Cardiac muscle cell (in vitro differentiated cells and primary cell): ENCODE measurements at places on chromosomes 2 and 18. TPM values are rescaled to one million over a fixed set of nuclear protein-coding genes. Genes with fewer than 3 reads are reported as not detected.
A peak's percentile ranks its signal among the peaks of the same experiment; 100 is the strongest.

GRCh38 chr2:8545695-8546611 lies 135.9 kb upstream of the ID2 start:
- DNase-seq, result no peak

The CPO gene
- 0.11 and 0.42 TPM in 2 replicates for total RNA-seq

DNA sequence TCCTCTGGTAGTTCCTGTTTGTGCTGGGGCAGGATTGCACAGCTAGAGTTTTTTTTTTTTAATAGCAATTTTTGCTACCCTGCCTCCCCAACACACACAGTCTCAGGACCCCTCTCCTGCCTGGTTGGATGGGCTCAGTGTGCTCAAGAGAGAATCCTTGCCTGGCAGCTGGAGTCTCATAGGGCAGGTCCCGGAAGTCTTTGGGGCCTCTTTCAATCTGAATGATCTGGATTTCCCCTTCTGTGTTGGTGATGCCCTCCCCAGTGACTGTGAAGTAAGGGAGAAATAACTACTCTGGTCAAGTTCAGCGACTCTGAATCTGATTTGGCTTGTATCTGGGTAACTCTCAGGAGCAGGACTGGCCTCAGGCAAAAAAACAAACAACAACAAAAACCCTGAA lies 220.6 kb upstream of the LRRTM1 start:
- DNase-seq, result no peak

DNA sequence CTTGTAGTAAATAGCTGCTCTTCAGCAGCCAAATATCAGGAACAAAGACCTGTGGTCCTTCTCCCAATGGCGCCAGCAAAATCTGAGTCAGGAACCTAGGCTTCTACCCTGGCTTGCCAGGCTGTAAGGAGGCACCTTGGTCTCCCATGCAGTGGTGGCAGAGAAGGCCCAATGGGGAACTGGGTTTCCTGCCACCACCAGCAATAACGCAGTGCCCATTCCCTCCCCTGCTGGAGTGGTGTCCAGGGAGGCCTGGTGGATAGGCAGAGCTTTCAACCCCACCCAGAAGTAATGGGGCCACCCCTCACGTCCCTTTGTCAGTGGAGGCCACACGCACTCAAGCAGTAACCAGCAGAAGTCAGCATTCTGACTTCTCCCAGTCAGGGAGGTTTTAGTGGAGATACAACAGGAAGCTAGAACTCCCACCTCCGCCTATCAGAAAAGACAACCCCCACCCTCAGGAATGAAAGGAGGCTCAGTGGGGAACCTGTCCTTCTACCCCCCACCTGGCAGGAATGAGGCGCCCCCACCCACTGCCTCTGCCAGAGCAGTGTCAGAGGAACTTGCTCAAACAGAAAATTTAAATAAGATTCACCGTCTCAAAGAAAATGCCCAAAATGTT lies 132.4 kb downstream of the COPS8 start:
- no peak for DNase-seq

The FAM210A gene
- 20.6 and 26.9 TPM in 2 replicates for total RNA-seq

DNA sequence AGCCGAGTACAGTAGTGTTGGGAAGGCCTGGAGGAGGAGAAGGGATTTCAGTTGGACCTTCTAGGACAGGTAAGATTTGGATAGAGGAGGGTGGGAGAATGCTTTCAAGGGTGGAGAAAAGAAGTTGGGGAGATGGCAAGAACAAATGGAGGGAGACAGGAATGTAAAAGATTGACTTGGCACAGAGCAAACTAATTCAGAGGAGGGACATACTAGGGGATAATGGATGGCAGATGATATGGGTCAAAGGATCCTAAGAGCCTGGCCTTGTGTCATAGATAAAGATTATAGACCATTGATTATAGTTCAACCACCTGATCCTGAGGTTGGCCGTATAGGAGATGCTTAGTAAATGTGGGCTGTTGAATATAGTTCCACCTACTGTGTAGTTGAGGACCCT lies 12.4 kb downstream of the WDR43 start:
- no peak for DNase-seq

The SGPP2 gene
- 24.6 and 44.6 TPM in 2 replicates for total RNA-seq

- no peak for DNase-seq
These were observed 112.3 kb upstream of the SETBP1 start for GRCh38 chr18:44568342-44568741.

GRCh38 chr2:211093743-211094303 lies 537.4 kb downstream of the CPS1 start:
- DNase-seq, result no peak

DNA sequence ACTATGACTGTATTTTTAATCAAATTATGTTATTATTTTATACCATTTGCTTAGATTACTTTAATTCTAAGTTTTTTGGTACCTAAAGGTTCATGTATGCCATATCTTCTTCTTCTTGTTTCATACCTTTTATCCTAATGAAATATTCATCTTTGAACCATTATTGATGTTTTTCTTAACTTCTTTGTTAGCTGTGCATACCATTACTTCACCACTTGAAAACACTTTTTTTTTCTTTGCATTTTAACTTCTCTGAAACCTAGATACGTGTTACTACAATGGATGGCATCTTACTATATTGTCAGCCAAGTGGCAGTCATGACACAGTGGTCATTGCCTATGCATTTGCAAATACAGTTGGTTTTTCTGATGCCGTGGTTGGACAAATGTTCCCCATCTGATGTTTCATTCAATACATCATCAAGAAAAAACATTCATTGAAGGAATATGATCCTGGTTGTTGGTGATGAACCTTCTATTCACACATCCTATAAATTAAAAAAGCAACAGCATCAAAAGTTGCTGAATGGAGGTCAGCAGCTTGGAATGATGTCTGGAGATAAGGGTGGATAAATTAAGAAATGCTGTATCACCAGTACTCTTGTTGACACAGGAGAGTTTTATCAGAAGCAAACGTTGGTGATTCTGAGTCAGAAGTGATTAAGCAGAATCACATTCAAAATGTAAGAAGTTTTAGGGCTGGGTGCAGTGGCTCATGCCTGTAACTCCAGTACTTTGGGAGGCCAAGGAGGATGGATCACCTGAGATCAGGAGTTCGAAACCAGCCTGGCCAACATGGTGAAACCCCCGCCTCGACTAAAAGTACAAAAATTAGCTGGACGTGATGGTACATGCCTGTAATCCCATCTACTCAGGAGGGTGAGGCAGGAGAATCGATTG lies 7.4 kb downstream of the IL36A start:
- DNase-seq, result peak; percentile 18

GRCh38 chr2:197191177-197191939 lies 119.2 kb downstream of the ANKRD44 start:
- DNase-seq, result peak; percentile 62

The G6PC2 gene
- total RNA-seq, result not detected in 2 replicates

GRCh38 chr18:34606851-34607250 lies 103.2 kb upstream of the DTNA start:
- no peak for DNase-seq

The IL1RL2 gene
- not detected in 2 replicates for total RNA-seq

DNA sequence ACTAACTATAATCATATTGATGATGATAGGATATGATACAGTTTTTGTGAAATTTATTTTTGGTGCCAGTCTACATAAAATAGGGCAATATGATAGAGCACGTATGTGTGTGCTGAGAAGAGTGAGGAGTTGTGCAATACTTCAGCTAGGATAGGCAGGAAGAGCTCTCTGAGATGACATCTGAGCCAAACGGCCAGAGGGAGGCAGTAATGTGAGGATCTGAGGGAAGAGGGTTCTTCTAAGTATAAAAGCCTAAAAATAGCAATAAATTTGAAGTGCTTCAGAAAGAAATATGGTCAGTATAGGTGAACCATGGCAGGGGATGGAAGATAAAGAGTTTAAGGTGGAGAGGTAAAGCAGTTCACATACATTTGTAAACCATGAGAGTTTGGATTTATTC lies 102.5 kb downstream of the OLA1 start:
- DNase-seq, result peak; percentile 19

The GLI2 gene
- total RNA-seq, result 9.5 and 13.8 TPM in 2 replicates

The GAREM2 gene
- total RNA-seq, result 1.2 and 1.6 TPM in 2 replicates

DNA sequence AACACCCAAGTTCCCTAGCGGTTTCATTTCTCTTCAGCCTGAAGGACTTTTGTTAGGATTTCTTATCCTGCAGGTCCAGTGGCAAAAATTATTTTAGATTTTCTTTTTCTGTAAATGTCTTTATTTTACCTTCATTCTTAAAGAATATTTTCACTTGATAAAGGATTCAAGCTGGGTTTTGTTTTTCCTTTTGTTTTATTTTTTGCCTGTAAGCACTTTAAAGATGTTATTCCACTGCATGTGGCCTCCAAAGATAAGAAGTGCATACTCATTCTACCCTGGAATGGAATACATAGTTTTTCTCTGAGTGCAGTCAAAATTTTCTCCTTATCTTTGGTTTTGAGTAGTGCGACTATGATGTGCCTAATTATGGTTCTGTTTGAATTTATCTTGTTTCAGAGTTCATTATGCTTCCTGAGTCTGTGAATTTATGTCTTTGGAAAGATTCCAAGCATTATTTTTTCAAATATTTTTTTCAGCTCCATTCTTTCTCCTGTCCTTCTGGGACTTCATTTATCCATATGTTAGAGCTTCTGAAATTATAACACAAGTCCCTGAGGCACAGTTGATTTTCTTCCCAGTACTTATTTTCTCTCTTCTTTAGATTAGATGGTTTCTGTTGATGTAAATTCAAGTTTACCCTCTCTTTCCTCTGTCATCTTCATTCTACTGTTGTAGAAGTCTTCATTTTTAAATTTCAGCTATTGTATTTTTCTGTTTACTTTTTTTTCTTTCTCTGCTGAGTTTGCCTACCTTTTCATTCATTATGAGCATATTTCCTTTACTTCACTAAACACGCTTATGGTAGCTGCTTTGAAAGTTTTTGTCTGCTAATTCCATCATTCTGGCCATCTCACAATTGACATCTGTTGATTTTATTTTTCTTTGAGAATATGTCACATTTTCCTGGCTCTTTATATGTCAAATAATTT lies 69.6 kb downstream of the MAPRE2 start:
- peak; percentile 77 for DNase-seq

DNA sequence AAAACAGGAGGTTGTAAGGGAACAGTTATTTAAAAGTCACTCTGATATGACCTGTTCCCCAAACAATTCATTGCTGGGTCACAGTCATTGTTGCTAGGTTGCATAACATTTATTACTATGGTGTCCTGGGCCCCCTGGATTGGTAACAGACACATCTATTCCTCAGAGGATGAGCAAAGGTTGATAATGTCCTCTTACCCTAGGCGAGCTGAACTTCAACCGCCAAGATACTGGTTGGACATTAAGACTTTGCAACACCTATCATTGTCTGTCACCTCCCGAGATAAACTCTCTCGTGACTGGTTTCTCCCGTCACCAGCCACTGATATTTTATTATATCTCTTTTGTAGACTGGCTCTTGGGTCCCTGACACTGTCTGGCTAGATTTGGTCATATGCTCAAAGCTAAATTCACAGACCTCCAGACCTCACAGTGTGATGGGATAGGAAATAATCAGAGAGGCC lies 361.3 kb downstream of the ZNF521 start:
- no peak for DNase-seq

- peak; percentile 68 for DNase-seq
These were observed 44.6 kb downstream of the HAUS1 start for GRCh38 chr18:46148810-46149209.

The MRO gene
- total RNA-seq, result not detected in 2 replicates

GRCh38 chr2:162014751-162015150 lies 59.3 kb downstream of the DPP4 start:
- DNase-seq, result no peak

The ARHGAP15 gene
- total RNA-seq, result not detected in 2 replicates

GRCh38 chr2:106869512-106870275 lies 16.3 kb downstream of the ST6GAL2 start:
- no peak for DNase-seq

GRCh38 chr2:128628996-128629395 lies 310.3 kb upstream of the HS6ST1 start:
- DNase-seq, result no peak

DNA sequence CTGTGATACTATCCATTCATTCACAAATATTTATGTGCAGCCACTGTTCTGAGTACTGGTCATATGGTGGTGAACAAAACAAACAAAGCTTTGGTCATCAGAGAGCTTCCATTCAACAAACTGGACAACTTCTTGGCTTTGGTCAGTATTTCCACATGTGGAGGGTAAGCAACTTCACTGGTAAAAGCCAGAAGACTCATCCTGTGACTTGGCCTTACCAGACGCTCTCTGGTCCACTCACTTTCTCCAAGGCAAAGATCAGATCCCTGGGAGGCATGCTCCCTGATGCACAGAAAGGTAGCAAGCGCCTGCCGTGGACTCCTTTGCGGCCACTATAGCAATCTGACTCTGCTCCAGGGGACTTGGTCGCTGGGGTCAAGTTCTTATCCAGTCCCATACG lies 179.5 kb downstream of the EN1 start:
- DNase-seq, result peak; percentile 62

The ANKRD29 gene
- 0.14 and 0.77 TPM in 2 replicates for total RNA-seq

The WNT10A gene
- not detected in 2 replicates for total RNA-seq

DNA sequence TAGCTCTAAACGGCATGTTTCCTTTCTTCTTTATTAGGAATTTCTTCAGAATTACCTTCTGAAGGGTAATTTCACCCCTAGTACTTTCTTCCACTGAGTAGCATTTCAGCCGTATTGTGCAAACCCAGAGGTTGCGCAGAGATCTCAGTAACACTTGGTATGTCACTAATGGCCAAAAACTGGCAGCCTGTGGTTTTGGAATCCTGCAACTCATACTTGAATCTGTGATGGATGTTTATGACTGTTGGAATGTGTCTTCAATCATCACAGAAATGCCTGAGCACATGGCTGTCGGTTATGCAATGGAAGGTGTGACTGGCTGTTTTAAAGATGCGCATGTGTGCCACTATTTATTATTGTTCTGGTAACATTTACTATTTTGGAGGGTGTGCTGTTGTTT lies 100.0 kb downstream of the COLEC12 start:
- peak; percentile 89 for DNase-seq

DNA sequence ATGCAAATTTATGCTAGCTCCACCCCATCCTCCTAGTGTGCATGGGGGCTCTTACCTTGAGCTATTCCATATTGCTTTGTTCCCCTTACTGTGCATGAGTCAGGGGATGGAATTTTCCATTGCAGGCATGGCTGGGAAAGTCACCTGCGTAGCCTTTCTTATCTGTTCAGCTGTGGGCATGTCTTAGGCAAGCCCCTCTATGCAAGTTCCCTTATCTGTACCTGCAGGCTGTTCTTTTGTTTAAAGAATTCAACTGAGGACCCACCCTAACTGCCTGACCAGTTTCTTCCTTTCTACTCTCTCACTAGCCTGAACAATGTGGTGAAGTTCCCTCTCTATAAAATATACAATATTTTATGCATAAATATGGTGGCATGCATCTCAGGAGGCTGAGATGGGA lies 54.2 kb upstream of the CDCA7 start:
- no peak for DNase-seq
